ENCODE measurements at places on chromosomes 4 and X.

DNA sequence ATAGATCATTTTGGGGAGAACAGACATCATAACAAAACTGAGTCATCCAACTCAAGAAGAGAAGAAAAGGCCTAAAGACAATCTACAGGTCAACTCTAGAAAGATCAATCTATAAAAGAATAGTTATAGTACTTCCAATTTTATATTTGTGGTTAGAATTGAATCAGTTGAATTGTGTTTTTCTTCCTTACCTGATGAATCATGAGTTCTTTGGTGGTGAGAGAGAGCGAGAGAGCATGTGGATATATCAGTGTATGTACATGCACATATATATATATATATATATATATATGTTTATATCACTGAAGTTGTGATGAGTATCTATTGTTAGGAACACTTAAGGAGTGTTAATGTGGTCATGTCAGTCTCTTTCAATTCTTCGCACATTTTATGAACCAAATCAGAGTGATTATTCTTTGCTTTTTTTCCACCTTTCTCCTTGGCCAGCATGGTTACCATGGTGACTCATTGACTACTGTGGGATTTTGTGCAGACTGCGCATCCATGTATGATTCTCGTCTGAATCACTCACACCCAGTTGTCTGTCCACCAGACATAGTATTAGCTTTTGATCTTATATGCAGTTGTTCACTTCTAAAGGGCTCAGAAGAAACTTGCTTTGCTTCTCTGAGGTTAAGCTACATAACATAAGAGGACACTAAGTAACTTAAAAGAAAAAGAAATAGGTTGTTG lies 90.4 kb upstream of the RAB40AL start:
- DNase-seq = peak; percentile 19

- DNase-seq = peak; percentile 14
Measured at GRCh38 chr4:139501117-139501516, 47.2 kb downstream of the RAB33B start.

GRCh38 chr4:52711834-52712250 lies 39.4 kb downstream of the ERVMER34-1 start:
- no peak for DNase-seq

DNA sequence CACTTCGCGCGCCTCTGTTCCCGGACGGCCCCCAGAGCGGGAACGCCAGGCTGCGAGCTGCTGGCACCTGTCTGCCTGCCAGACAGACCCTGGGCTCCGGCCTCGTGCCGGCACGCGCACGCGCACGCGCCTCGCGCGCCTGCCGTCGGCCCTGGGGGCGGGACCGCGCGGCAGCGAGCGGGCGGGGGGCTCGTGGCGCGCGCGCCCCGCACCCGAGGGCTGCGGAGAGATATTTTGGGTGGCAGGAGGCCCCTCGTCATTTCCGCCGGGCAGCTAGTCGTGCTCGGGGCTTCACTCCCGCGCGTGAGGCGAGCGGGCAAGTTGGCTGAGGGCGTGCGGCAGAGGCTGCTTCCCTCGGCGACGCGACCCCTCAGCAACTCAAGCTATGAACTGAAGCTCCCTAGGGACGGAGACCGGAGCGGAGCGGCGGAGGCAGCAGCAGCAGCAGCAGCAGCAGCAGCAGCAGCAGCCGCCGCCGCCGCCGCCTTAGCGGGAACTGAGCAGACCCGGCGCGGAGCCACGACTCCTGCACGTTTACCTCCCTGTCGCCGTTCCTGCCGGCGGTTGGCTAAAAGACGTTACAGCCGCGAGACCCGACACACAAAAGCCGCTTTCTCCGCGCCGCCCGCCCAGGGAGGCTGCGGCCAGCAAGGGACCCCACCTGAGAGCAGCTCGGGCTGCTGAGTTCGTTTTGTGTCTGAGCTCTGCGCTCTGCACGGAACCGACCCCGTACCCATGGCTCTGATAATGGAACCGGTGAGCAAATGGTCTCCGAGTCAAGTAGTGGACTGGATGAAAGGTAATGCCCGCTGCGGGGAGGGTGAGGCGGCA lies at the start of gene CNKSR2:
Gene CNKSR2 (plus strand): TSS at position 256 of the 831 bp plus-strand sequence. CDS start 480 bp downstream, at position 736.
- peak; percentile 11 for DNase-seq

- no peak for DNase-seq
Measured at GRCh38 chr4:17335371-17335770, 176.5 kb downstream of the QDPR start.

DNA sequence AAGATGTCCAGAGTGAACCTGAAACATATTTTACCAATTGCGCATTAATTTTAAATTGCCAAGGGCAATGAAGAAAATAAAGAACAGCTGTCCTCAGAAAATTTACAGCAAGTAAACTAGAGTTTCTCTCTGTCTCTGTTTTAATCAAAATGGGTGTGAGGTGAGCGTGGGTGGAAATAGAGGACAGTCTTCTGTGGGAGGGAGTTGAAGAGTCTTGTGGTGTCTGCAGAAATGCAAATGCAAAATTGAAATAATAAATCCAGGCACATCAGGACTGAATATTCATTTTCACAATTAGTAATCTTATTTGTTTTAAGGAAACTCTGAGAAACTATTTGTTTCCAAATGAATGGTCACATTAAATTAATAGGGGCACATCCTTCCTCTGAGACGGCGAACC lies 192.0 kb downstream of the ARHGAP10 start:
- no peak for DNase-seq

- no peak for DNase-seq
Measured at GRCh38 chr4:19514276-19515070, 737.2 kb upstream of the SLIT2 start.

Measured in GM03348 (cell line).